Lung microvascular endothelial cell (primary cell): ENCODE measurements at places on chromosomes 12 and 14. TPM values are rescaled to one million over a fixed set of nuclear protein-coding genes. Genes with fewer than 3 reads are reported as not detected.
A peak's percentile ranks its signal among the peaks of the same experiment; 100 is the strongest.

Gene CLEC6A
- not detected in 2 replicates for total RNA-seq

Gene RBMS2
- total RNA-seq: 26.2 and 33.1 TPM in 2 replicates

Gene EPYC
- total RNA-seq: not detected in 2 replicates

Gene CLIP1
- total RNA-seq: 20.7 and 29.2 TPM in 2 replicates

DNA sequence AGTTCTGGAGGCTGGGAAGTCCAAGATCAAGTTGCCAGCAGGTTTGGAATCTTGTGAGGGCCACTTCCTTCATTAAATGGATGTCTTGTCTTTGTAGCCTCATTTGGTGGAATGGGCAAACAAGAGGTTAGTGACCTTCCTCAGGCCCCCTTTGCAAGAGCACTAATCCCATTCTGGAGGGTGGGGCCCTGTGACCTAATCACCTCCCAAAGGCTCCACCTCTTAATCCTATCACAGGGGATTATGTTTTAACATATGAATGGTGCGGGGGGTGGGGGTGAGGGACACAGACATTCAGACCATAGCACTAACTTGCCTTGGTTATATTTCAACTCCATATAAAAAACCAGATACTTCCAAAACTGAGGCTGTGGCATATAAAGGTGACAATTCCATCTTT, 59.9 kb upstream of the PPP4R3A start:
- DNase-seq: no peak

GRCh38 chr14:59679872-59680271, 103.3 kb upstream of the CCDC175 start:
- no peak for DNase-seq

DNA sequence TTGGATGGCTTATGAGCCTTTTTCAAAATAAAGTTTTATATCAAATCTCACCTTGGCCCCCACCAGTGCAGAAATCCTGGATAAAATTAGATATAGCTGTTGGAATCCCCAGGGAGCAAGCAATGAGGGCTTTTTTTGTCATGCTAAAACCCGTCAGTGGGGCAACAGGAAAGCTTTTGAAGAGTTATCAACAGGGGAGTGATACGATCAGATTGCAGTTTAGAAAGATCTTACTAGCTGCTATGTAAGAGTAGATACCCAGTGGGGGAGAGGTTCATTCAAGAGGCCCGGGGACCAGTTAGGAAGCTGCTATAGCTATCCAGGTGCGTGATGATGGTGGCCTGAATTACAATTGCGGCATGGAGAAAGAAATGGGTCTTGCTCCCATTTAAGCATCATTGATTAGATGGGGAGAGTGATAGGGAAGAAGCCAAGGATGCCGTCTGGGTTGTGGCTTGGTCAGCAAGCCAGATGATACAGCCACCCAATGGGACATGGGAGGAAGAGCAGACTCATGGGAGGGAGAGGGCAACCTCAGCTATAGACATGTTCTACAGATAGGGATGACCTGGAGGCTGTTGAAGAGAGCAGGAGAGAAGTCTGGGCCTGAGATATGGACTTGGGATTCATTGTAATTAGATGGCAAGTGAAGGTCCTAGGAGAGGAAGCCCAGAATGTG, 272.4 kb downstream of the DPF3 start:
- DNase-seq: no peak

DNA sequence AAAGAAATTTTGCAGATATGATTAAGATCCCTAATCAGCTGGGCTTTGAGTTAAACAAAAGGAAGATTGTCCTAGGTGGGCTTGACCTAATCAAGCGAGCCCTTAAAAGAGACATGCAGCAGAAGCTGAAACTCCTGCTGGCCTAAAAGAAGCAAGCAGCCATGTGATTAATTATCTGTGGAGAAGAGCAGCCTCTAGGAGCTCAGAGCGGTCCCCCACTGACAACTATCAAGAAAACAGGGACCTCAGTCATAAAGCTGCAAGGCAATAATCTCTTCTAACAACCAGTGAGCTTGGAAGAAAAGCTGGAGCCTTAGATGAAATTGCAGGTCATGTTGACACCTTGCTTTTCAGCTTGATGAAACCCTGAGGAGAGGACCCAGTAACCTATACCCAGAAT, 288.9 kb upstream of the CLEC14A start:
- no peak for DNase-seq

DNA sequence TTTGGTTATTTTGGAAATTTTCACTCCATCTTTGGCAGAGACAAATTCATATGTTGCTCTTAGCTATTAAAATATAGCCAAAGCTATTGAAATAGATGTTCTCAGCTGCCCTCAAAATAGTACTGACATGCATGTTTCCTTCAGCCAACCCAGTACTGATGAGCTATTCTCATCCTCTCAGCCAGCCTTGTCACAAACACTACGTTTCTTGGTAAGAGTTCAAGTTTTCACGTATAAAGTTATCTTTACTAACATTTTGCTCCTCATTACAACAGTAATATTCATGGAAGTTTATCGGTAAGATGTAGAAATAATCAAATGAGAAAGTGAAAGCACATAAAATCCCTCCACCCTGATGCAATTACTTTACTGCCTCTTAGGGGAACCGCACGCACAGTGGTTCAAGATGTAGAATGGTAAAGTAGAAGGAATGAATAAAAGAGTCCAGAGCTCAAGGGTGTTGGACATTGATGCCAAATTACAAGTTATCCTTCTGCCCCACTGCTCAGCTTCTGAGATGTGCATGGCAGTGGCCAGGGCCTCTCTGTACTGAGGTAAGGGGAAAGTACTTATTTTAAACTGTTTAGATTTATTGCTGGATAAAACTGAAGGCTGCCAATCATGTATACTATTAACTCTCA, 20.7 kb downstream of the GCH1 start:
- DNase-seq: peak; percentile 52

- DNase-seq: no peak
Measured at GRCh38 chr14:102333795-102334705, 14.5 kb downstream of the ZNF839 start.

DNA sequence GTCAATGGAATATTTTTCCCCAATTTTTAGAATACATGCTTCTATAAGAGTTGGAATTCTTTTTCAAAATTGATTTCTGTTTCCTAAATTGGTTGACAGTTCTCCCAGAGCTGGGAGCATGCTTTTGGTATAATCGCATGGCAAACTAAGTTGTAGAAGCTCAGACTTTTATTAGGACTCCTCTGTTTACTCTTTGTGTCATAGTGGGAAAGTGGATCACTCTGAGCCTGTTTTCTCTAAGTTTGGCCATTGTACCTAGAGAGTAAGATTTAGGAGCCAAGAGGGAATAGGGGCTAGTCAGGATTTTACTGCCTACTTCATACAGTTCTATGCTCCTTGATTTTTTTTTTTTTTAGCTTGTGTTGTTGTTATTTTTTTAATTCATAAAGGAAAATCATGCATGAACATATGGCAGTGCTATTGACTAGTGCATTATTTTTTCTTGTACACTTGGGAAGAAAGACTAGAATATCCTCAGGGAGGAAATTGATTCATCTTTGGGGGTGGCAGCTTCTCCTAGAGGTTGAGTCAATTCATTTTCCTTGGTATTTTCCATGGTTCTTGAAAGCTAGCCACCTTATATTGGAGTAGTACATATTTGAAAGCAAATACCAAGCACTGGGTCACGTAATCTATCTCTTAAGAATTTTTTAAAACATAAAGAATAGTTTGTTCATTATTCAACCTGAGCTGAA, 77.7 kb upstream of the TRAF3 start:
- peak; percentile 50 for DNase-seq

- DNase-seq: peak; percentile 69
Measured at GRCh38 chr12:23204933-23205778, 580.2 kb downstream of the ETNK1 start.

DNA sequence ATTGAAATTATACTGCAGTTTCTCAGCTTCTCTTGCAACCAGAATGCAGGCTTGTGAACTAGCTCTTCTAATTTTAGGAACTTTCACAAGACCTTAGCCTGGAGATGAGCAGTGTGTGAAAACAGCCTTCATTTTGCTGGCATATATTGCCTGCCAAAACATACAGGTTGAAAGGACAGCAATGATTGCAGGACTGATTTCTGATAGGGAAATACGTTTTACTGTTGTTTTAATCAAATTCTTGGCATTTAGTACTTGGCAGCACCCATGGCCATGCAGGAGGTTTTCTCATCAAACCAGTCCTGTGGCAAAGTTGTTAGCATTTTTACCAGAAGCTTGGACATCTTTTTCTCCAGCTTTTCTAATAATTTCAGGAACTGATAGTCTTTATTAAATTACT, 91.9 kb upstream of the MUCL1 start:
- DNase-seq: no peak

DNA sequence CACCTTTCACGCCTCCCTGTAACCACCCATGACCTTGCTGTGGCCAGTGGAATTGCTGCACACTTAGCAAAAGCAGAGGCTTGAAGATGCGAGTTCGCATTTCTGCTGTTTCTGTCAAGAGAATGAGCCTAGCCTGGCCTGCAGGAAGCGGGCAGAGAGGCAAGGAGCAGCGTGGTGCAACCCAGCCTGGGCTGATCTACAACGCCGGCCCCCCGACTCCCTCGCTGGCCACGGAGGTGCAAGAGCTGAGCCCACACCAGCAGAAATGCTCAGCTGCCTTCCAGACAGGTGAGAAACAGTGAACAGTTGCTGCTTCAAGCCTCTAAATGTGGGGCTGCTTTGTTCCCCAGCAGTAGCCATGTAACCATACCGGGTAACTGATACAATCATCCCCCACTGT, 116.4 kb downstream of the NCOR2 start:
- DNase-seq: no peak

DNA sequence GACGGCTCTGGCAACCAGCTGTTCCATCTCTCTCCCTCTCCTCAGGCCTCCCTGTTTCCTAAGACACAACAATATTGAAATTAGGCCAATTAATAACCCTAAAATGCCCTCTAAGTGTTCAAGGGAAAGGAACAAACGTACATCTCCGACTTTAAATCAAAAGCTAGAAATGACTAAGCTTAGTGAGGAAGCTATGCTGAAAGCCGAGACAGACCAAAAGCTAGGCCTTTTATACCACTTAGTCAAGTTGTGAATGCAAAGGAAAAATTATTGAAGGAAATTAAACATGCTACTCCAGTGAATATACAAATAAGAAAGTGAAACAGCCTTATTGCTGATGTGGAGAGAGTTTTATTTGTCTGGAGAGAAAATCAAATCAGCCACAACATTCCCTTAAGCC, 61.8 kb upstream of the CATSPERB start:
- DNase-seq: no peak

DNA sequence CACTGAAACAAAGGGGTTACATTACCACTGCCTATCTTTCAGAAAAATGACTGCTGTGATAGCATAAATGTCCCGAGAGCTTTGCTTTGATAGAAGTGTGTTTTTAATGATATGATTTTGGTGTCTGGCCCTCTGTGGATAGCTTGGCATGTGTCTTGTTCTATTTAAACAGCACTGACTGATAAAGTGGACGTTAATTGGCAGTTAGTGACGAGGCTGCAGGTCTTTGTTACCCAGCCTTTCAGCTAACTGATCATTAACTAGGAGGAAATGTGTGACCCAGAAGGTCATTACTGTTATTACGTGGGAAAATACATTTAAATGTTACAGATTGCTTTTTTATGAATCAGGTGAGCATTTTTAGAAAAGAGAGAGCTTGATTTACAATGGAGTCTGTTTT, 428.3 kb downstream of the DIO2 start:
- no peak for DNase-seq

DNA sequence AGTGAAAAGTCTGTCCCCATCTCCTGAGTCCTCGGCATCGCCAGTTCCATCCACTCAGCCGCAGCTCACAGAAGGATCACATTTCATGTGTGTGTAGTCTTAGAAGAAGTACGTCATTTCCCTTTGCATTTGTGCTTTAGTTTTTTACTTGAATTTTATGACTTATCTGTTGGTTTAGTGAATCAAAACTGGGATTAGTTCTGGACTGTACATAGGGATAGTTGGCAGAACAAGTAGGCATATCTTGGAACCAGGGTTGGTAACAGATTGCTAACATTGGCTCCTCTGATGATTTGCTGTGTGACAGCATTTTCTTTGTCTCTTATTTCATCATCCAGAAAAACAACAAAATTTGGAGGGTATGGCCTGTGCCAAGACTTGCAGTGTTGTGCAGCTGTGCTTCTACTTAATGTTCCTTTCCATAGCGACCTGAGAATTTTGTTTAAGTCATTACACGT, 69.6 kb upstream of the AEBP2 start:
- no peak for DNase-seq

GRCh38 chr14:68882235-68882634, 89.4 kb upstream of the ZFP36L1 start:
- DNase-seq: no peak

GRCh38 chr12:96265836-96266235, 71.7 kb downstream of the ELK3 start:
- no peak for DNase-seq

DNA sequence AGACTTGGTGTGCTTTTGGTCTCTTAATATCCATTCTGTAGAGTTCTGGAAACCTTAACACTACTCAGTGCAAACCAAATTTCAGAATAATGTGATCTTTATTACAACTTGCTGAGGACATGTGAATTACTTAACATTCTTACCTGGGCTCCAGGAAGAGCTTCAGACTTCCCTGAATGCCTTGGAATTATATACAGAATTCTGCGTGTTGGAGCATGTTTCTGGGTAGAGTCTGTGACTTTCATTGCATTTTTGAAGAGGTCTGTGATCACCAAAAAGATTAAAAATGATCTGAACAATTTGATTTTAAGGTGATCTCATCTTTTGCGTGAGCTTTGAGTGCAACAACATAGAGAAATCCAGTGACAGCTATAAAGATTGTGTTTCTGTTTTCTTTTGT, 35.4 kb downstream of the ZDHHC17 start:
- no peak for DNase-seq

GRCh38 chr14:69036757-69037506, 57.8 kb upstream of the ACTN1 start:
- DNase-seq: peak; percentile 36

DNA sequence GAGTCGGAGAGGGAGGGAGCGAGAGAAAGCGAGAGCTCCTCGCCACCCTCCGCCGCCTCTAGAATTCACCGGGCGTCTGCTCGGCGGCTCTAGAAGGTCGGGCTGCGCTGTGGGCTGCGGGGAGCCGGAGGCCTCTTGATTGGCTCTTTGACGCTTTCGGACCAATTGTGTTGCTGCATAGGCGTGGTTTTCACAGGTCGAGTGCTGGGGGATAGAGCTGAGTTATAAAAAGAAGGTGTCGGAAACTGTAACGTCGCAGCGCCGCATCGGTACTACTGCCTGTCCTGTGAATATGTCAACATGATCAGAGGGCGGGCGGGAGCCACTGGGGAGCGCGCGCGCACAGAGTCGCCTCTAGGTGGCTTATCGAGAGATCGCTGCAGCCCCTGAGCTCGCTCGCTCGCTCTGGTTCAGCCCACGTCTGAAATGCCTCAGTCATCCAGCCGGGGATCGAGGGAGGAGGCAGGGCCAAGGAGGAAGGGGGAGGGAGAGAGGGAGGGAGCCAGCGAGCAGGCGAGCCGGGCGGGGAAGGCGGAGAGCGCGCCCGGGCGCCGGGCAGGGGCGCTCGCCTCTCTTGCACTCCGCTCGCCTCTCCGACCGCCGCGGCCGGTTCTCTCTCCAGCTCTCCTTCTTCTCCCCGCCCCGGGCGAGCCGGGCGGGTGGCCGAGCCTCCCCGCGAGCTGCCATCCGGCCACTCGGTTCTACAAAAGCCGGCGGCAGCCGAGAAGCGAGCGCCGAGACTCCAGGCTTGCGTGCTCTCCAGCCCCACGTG, at the start of gene TBX3:
Gene TBX3, minus strand, starts transcription at position 78 of the 772 bp plus-strand sequence. CDS start 975 bp downstream, outside the sequence.
- DNase-seq: peak; percentile 91
